ENCODE measurements at places on chromosomes 2 and 18.
A peak's percentile ranks its signal among the peaks of the same experiment; 100 is the strongest.

DNA sequence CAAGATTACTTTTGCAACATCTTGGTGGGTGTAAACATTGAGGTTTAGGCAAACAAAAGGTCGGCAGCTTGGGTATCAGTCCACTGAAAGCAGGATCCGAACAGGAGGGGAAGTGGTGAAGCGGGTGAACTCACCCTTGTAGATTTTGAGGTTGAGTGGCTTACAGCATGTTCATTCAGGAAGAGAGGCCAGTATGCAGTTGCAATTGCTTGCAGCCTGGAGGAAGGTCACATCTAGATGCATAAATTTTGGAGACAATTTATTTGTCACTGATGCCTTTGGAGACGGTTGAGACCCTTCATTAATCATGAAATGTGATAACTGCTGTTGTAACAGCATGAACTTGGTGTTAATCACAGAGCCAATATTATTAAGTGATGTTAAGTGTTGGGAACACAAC lies 131.1 kb downstream of the LTBP1 start:
- no peak for DNase-seq

GRCh38 chr2:177625744-177626650 lies 233.4 kb downstream of the AGPS start:
- no peak for DNase-seq

GRCh38 chr2:173221937-173222594 lies 132.6 kb upstream of the CDCA7 start:
- no peak for DNase-seq

DNA sequence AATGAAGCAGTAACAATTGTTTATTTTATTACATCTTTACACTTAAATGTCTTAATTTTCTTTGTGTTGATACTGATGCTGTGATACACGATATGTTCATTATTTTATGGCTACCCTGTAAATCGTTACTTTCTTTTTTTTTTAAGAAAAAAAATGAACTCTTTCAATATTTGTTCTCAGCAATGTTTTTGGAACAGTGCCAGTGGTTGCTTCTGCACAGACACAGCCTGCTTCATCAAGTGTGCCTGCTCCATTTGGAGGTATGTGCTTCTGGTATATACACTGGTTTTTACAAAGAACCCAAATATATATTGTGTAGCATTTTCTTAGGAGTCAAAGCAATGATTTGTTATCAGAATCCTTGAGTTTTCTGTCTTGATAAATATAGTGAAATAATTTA lies 62.2 kb upstream of the SCYGR2 start:
- DNase-seq, result peak; percentile 10

DNA sequence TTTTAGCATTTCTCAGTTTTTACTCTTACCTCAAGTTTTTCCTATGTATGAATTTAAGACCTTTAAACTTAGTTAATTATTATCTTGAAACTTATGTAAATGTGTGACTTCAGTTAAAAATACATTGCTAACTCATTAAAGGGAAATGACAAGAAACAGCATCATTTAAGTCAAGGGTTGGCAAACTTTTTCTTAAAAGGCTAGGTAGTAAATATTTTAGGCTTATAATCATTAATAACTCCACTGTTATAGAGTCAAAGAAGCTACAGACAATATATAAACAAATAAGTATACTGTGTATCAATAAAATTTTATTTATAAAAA lies 259.7 kb upstream of the RBMS1 start:
- no peak for DNase-seq

DNA sequence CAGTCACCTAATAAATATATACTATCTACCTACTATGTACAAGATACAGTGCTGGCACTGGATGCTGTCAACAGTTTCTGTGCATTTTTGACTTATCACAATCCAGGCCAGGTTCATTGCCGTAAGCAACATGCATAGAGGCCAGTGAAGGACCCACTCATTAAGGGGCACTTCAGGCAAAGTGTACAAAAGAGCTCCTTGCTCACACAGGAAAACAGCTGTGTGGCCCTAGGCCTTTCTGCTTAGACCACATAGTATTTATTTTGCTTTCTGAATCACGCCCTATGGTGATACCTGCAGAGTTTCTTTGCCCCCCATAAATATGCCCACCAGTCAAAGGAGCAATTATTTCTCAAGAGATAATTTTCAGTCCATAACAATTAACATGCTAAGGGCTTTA lies 39.6 kb upstream of the STAT4 start:
- DNase-seq, result no peak

DNA sequence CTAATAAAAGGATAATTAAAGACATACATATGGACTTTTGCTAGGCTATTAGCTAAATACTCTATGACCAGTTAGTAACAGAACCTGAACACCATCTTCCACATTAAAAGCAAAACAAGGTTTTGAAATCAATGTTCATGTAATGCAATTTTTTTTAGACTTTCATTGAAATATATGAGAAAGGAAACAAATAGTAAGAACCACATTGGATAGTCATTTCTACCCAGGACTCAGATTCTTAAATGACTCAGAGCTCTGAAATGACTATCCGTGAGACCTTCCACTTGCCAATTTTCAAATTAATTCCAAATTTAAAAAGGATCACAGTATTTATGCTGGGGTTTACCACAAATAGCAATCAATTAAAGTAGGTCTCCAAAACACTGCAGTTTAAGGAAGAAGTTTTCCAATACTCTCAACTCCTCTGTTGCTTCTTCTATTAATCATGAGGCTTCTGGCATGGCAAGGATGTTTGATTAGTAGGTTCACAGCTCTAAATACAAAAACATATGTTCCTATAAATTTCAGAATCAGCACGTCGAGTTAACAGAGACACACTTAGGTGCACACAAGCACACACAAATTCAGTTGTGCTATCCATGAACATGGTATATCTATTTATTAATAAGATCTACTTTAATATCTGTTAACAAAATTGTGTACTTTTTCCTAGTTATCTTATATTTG lies 841.0 kb downstream of the RNF144A start:
- no peak for DNase-seq

GRCh38 chr2:102872388-102872787 lies 110.6 kb downstream of the TMEM182 start:
- DNase-seq, result no peak

- DNase-seq, result no peak
Measured at GRCh38 chr2:29611850-29612249, 309.5 kb downstream of the ALK start.

DNA sequence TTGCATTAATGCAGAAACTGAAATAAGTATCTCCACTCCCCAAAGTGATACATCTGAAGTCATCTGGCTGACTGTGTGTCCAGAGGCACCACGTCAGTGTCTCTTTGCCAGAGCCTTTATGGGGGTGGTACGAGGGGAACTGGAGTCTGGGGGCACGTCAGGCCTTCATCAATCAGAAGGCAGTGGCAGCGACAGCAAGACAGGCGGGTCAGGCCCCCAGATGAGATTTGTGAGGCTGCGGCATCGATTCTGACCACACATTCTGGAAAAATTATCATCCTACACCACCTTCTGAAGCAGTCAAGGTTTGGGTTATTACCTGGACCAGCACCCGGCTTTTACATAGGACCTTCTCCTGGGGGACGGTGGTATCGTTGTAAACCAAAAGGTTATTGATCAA lies 223.6 kb downstream of the GBX2 start:
- DNase-seq, result no peak

DNA sequence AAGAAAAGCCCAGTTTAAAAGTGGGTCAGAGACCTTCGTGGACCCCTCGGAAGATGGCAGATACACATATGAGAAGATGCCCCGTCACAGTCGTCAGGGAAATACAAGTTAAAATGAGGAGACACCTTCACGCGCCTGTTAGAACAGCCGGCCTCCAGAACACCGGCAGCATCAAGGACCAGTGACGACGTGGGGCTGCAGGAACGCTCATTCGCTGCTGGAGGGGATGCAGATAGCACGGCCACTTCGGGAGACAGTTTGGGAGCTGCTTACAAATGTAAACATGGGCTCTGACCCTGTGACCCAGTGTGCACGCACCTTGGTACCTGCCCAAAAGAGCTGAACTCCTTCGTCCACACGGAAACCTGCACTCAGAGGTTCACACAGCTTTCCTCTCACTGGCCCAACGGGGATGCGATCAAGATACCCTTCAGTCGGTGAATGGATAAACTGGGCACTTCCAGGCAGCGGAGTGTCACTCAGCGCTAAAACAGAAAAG lies 83.7 kb upstream of the CTDP1 start:
- DNase-seq, result no peak

DNA sequence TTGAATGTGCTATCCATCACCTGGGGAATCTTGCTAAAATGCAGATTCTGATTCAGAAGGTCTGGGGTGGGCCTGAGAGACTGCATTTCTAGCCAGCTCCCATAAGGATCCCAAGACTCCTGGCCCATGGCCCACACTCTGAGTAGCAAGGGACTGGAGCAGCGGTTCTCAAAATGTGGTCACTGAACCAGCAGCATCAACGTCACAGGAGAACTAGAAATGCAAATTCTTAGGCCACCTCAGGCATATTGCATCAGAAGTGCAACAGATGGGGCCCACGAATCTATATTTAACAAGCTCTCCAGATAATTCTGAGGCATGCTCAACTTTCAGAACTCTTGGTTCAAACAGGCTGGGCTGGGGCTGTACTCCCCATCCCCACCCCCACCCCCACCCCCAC lies 74.6 kb downstream of the DHRS9 start:
- no peak for DNase-seq

GRCh38 chr2:238350150-238350897 lies 30.0 kb downstream of the TRAF3IP1 start:
- DNase-seq, result no peak

- no peak for DNase-seq
Measured at GRCh38 chr2:150690261-150690660, 202.8 kb upstream of the RND3 start.

GRCh38 chr2:40325116-40325515 lies 126.8 kb downstream of the SLC8A1 start:
- DNase-seq, result no peak

- DNase-seq, result no peak
Measured at GRCh38 chr2:1784986-1785617, 40.8 kb upstream of the PXDN start.

DNA sequence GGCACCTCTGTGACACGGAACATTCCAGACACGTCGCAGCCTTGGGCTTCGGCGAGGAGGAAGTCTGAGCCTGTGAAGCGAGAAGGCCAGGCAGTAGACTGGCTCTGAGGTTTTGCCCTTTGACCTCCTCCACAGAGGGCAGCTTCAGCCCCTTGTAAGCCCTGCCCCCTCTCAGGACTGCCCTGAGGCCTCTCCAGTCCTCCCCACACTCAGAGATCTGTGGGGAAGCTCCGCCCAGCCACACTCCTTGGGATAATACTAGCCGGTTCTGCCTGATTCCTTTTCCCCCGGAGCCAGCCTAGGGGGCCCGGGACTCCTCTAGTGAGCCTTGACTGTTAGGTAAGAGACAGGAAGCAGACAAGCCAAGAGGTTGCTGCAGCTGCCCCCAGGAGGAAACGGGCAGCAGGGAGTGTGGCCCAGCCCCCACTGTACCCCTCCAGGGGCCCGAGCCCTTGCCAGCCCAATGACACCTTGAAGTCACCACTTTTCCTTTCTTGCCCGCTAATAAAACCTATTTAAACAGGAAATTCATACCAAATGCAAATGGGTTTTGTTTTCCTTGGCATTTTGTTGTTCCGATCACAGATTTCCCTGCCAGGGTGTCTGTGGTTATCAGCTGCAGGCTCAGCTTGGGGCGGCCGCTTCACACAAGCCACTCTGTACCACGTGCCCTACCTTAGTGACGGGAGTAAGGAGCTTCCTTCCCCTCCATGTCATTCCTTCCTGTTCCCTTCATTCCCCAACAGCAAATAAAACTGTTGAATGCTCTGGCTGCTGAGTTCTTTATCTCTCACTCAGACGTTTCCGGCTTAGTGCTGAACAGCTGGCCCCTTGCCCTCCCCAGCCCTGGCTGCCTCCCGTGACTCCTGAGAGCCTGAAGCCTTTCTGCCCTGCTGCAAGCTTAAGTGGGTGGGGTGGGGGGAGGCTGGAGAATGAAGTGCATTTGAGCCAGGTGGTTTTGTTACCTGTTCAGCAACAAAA lies 124.7 kb downstream of the CABLES1 start:
- peak; percentile 68 for DNase-seq

GRCh38 chr2:222398446-222398885 lies 25.9 kb upstream of the SGPP2 start:
- peak; percentile 57 for DNase-seq

DNA sequence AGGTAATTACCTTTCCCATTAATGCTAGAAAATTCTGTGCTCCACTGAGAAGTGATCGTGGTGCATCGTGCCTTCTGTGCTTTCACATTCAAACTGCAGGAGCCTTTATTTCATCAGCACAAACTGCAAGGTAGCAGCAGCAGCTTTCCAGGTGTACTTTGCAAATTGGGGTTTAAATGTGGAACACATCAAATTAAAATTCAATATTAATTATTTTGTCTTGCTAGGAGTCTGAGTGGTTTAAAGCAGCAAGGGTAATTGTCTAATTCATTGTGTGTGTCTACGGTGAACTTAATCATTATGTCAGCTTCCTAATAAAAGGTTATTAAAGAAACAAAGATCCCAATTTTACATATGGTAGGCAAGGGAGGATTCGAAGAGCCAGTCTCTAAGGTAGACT lies 180.8 kb upstream of the ATP5MC3 start:
- DNase-seq, result no peak

GRCh38 chr2:189799531-189799930 lies 15.3 kb downstream of the PMS1 start:
- no peak for DNase-seq

DNA sequence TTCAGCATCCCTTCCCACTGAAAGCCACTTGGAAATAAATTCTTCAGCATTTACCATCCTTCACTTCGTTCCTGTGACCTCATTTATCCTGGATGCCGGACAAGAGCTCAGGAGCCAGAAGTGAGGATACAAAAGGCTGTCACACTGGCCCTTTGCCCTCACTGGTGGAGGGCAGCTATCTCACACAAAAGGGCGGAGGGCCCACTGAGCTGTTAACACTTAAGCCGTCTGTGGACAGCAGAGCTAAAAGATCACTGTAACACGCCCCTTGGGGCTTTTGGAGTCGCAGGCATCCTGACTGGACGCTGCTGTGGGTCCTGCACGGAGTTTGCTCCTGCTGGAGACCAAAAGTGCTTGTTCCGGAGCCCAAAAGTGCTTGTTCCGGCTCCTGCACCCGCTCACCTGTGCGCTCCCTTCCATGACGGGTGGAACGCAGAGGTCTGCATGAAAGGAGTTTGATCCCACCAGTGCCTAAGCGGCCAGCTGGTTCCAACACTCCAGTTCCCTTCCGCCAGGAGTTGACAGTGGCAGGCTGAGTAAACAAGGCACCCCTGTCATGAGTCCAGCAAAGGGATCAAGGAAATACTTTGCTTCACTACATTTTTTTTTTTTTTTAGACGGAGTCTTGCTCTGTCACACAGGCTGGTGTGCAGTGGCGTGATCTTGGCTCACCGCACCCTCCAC lies 572.0 kb upstream of the LINC00305 start:
- DNase-seq, result peak; percentile 37

DNA sequence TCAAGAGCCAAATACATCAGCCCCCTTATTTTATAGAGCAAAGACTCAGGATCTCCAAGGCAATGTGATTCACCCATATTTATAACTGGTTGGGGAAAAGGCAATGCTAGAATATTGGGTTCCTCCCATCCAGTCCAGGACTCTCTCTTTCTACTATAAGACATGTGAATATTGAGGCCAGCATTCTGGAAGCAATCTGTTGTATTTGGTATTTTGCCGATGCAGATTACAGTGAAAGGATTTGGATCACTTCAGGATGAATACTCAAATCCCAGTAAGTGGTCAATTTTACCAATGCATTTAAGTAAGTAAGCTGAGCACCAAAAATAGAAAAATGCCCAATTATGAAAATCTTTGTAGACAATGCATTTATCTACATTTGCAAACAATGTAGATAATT lies 1834.7 kb upstream of the PIK3C3 start:
- DNase-seq, result no peak
